ENCODE measurements at places on chromosomes 7 and 10.

GRCh38 chr10:30531751-30532530, 97.6 kb downstream of the LYZL2 start:
- DNase-seq, result no peak

DNA sequence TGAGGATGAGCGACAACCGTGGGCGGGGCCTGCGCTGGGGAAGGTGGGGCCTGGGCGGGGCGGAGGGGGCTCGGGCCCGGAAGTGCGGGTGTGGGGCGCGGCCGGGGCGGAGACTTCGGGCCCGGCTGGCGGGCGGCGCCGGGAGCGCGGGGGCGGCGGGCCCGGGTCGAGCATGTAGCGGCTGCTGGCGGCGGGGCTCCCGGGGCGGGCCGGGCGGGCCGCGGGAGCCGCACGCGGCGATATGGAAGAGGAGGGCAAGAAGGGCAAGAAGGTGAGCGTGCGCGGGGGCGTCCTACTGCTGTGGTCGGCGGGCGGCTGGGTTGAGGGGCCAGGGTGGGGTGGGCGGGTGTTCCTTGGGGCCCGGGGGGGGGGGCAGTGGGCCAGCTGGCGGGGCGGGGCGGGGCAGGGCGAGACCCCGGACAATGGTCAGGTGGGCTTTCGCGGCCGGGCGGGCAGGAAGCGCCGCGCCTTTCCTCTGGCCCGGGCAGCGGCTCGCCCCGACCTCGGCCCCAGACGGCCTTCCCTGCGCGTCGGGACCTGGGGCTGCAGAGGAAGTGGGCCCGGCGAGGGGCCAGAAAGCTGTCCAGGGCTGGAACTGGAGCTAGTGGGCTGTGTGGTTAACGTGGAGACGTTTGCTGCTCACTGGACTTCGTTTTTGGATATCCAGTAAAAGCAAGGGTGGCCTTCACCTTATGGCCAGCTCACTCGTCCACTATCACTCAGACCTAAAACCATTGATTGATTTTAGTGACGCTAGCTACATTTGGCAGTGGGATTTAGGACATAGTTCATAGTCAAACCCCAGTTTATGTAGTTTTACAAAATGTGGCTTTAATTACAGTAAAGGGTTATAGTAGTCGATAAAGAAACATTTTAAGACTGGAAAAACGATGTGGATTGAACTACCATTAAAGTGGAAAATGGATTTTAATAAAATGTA, at the start of gene CCM2:
CCM2 (plus strand) TSS at position 109 of the 940 bp plus-strand sequence; CDS start at position 242, 133 bp downstream.
- DNase-seq, result no peak

DNA sequence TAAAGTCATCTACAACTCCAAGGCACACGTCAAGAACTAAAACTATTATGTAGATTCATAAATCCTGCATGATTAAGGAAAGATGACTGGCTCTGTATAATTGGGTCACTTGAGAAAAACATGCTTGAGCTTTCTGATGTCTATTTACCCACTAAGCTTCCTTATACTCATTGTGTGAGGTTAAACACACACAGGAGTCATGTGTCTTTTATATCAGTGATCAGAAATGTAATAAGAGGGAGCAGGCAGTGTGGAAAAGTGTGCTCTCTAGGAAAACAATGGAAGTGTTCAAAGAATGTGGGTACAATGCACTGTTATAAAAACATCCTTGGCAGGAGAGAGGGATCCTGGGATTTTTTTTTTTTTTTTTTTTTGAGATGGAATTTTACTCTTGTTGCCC, 108.6 kb upstream of the ARID5B start:
- no peak for DNase-seq

DNA sequence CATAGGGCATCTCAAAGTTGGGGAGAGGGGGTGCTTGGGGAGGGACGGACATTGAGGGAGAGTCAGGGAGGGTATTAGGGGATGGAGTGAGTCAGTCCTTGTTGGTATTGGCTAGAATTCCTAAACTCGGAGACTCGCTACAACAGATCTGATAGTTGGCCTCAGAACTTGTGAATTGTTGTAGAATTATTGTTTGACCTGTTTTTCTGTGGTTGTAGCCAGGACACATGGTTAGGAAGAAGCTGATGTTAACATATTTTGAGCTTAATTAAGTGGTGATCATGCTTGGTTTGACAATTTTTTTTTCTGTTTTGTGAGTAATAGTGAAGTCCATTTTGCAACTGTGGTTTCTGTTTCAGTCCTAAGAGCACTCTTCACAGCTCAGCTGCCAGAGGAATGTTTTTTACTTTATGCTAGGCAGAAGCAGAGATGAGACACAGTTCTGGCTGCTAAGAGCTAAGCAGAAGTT, 1190.3 kb upstream of the C7orf33 start:
- no peak for DNase-seq

DNA sequence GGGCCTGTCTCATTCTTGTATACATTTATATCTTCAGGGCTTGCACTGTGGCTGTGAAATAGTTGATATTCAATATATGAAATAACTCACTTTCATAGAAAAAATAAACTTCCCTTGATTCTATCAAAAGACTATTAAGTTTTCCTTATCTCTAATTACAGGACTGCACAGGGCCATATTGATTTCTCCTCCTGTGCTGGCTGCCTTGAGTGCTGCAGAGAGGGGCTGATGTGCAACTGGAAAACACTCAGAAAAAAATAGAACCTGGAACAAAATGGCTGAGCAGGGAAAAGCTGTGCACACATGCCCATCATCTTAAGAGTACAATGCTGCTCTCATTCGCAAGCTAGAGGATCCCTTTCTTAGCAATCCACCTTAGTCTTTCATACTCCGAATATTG, 5.9 kb upstream of the HDAC9 start:
- no peak for DNase-seq

DNA sequence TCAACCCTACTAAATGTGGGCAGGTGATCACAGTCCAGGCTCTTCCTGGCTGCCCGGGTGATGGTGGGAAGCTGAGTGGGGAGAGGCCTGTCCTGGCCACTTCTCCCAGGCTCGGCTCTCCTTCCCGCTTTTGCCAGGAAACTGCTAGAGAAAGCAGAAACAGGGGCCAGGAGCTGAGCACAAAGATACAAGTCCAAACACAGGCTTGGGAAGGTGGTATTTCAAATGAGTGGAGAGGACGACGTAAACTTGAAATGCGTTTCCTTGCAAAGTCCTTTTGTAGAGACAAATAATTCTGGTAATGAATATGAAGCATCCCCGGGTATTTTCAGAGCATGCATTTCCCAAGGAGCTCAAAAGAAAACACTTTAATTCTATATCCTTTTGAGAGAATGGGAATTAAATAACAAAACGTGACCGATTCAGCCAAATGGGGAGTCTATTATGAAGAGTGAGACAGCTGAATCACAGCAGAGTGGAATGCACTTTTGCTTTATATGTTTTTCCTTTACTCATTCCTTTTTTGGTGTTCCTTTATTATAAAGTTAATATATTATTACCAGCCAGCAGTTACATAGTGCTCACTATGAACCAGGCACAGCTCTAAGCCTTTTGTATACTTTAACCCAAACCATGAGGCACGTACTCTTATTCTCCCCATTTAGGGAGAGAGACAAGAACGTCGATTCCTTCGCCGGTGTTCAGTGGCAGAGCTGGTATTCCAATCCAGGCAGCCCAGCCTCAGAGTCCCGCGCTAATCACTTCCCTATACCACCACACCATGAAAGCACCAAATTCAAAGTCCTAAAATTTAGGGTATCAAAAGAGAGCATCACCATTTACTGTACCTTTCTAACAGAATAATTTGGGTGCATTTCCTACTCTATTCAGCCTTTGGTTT, 218.2 kb upstream of the KLF14 start:
- no peak for DNase-seq

DNA sequence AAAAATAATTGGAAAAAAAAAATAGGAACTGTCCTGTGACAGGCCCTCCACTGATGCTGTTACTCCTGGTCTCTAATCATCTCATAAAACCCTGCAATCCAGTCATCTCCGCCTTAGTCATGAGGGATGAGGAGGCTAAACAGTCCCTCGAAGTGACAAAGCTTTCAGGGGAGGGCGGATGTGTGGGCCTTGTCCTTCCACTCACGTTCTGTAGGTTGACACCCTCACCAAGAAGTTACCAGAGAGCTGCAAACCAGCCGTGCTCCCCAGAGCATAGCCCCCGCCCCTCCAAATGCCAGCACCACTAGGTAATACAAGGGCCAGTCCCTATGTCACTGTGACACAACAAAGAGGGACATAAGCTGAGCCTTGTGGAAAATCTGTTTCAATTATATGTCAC, 11.9 kb downstream of the COBL start:
- DNase-seq, result no peak

DNA sequence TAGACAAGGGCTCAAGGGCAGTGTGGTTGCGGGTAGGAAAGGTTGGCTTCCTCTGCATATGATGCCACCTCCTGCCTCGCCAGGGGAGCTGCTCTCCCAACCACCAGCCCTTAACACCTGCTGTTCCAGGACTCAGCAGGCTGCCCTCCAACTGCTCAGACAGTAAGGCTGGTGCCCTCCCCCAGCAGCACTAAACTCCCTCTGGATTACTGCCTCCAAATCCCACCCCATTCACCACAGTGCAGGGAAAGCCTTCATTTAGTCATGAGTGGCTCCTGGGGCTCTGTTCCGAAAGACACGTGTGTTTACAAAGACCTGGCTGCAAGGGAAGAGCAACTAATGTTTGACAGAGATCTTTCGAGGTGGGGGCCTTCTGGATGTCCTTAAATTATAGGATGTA, 437.2 kb upstream of the MKI67 start:
- DNase-seq, result no peak

DNA sequence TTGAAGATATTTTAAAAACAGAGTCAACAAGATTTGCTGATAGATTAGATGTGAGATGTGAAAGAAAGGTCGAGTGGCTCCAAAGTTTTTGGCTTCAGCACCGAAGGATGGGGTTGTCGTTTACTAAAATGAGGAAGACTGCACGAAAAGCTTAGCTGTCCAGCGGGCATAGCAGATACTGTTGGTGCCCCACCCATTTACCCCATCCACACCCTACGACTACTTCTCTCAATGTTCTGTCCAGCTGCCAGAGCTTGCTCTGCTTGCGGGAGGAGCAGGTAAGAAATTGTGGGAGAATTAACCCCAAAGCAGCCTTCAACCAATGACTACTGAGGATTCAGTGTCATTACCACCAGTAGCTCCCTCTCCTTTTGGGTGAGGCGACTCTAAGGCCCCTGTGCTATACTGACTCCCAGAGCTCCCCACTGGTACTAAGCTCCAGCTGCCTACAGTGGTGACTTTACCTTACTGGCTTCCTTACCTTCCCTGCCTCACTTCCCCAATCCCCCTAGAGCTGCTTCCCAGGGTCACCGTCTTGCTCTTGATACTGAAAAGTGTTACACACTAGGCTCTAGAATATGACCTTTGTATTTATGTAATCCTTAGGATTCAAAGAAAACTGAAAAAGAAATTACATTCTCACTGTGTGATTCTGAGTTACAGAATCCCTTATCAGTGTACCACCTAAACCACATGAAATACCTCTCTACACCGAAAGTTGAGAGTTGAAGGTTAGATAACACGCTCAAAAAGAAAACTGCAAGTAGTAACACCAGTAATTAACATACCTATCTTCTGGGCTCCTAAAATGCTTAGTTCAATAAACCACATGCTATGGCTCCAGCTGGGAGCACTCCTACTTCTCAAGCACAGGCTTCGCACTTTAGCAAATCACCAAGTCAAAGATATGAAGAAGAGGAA, 22.3 kb downstream of the CACUL1 start:
- DNase-seq, result no peak

DNA sequence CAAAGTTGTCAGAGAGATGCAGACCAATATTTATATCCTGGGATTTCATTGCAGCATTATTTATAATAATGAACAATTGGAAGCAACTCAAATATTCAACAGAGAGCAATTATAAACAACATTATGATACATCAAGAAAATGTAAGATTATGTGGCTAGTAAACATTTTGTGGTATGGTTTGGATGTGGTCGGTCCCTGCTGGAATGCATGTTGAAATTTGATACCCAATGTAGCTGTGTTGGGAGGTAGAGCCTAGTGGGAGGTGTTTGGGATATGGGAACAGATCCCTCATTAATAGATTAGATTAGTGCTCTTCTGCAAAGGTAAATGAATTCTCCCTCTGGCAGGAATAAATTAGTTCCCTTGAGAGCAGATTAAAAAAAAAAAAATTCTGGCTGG, 350.9 kb downstream of the ANKRD30A start:
- DNase-seq, result no peak

GRCh38 chr10:16902606-16903005, 85.4 kb upstream of the RSU1 start:
- no peak for DNase-seq

- DNase-seq, result no peak
These were observed 411.6 kb downstream of the GFRA1 start for GRCh38 chr10:115861455-115861854.

DNA sequence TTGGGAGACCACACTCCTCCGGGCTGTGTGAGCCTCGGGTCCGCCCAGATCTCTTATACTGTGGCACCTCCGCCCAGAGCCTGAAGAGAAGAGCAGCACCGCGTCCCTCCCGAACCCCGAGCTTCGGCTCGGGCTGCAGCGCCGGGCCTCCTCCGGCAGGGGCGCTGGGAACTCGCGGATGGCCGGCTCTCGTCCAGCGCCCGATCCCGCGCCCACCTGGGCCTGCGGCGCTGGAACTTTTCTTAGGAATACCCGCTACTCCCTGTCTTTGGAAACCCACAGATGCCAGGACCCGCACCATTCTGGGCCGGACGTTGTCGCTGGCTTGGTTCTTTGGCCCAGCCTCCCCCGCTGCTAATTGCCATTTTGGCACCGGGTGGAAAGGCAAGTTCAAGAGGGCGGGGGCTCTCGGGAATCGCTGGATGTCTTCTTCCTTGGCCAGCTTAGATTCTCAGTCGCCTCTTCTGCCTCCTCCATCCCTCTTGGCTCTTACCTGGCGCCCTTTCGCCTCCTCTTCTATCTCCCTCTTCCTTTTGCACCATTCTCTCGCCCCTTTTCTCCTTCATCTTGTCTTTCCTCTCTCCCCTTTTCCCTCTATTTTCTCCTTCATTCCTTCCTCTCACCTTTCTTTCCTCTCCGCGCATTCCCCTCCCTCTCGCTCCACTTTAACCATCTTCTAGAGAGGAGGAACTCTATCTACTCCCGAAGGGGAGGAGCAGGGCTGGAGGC, 2.1 kb upstream of the SORCS3 start:
- DNase-seq, result no peak

DNA sequence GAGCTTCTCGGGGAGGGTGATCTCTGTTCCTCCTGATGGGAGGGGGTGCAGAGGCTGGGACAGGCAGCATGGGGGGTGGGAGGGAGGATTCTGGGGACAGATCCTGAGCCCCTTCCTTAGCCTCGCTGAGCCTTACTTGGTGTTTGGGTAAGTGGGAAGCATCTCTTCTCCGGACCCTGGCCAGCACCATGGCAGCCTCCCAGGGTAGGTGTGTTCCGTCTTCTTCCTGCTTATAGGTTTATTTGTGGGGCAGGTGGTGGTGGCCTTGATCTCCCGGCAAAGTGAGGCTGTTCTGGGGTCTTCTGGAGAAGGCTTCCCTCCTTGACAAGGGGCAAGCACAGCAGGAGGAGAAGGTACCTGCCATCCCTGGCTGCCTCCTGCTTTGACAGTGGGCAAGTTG, 226.9 kb downstream of the GLRX3 start:
- no peak for DNase-seq

- no peak for DNase-seq
These were observed 17.1 kb downstream of the RAPGEF5 start for GRCh38 chr7:22339725-22340390.

DNA sequence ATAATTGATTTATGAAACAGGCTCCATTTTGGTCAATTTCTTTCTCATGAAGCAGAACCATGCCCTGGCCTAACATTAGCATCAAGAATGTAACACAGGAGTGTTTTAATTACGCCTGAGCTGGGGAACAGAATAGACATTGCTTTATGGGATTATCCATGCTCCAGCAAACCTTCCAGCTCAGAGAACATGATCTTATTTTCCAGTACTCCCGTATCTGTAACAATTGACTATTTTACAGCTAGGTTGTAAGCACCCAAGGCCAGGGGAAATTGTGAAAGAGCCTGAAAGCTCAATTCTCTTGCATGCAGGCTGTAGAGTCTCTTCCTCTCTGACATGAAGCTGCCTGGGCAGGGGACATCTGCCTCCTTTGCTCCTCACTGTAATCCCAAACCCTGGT, 30.8 kb upstream of the CRYGN start:
- DNase-seq, result no peak
